ENCODE measurements at places on chromosomes 16 and 17.

DNA sequence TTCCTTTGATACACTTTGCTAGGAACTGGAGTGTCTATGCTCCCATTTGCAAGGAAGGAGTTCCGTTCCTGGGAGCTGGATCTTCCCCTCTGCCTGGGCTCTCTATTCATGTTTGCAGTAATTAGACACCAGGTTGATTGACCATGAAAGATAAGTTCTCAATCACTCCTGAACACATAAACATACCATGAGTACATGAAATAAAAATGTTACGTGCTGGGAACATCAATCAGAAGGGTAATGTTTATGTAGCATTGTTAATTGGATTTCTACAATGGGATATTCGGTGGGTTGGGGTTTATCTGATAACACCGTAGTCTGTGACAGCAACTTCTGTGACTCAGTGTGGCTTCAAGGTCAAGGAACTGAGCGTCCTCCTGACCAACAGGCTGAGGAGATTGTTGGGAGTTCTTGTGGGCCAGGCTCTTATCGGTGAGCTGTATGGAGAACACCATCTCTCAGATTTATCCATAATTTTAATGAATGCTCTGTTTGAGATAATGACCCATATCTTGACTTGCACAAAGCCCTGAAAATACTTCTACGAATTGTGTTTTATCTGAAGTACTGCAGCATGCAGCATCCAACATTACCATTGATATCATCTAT is 136.4 kb downstream of the NPIPB5 start:
- peak; percentile 36 for DNase-seq

- DNase-seq: no peak
Observed at GRCh38 chr16:48049847-48050246, 105.9 kb downstream of the ABCC12 start.

DNA sequence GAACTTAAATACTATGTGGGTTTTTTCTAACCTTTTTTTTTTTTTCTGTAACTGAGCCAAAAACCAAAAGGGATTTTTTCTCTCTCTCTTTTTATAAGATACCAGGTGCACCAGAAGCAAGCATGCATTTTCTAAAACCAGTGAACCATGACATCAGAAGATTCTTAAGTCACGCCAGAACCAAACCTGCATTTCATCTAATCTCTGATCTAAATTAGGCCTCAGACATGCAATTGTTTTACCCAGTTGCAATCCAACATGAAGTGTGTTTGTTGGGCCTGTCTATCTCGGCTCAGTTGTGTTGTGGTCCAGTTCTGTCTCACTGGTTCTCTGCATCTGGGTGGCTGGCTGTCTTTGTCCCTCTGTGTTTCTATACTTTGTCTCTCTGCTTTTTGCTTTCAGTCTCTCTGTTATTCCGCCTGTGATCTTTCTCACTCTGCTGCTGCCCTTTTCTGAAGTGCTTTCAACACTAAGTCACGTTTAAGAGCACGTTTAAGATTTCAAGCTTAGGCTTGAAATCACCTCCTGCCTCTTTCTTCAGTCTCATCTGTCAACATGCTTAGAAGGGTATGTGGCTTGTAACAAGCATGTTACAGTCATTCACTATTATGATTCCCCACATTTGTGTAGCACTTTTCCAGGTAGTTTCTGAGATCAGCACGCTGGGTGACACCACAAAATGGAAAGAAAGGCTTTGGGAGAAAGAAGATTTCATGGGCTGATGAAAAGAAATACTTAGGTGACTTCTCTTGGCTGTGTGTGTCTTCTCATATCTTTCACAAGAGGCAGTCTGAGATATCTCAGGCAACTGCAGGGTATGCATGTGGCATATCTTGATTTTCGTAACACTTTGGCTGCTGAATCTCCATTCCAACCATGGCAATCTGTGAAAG is 488.9 kb downstream of the SHISA9 start:
- no peak for DNase-seq

- no peak for DNase-seq
Observed at GRCh38 chr17:65385726-65386125, 175.7 kb downstream of the AXIN2 start.

DNA sequence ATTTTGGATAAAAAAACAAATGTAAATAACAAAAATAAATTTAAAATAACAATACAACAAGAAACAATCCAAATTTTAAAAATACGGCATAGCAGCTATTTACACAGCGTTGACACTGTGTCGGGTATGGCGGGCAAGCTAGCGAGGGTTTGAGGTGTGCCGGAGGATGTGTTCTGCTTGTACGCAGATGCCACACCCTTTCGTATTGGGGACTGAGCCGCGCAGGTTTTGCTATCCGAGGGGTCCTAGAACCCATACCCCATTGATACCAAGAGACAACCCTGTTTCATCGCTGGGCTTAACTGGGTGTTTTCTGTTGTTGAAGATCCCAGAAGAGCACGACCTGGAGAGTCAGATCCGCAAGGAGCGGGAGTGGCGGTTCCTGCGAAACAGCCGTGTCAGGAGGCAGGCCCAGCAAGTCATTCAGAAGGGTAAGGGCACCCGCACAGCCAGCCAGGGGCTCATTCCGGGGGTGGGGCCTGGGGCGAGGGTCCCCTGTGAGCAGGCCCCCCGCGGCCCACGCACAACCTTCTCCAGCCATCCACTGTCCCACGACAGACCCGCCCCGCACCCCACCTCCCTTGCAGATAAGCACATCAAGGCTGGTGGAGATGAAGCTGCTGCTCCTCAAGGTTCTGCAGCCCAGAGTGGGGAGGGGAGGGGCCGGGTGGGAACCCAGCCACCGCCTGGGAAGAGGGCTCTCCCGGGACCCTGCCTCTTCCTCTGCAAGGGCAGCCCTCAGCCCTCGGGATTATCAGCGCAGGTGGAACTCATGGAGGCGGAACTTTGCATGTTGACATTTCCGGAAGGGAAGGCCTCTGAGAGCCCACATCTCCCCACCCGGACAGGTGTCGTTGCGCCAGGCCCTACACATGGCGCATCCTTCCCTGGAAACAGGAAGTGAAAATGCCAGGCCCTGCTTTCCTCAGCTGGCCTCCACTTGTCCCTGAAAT is 51.2 kb upstream of the CHMP6 start:
- no peak for DNase-seq

GRCh38 chr17:33567223-33567622 is 274.1 kb upstream of the ASIC2 start:
- DNase-seq: no peak

DNA sequence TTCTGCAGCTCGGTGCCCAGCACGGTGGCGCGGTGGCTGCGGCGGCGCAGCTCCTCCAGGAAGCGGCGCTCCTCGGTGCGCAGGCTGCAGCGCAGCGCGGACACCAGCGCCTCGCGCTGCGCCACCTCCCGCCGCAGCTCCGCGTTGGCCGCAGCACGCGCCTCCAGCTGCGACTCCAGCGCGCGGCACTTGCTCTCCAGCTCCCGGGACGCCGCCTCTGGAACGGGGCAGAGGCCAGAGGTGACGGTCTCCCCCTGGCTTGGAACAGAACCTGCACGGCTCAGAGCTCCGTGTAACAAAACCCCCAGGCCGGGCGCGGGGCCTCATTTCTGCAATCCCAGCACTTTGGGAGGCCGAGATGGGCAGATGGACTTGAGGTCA is 13.2 kb upstream of the CLUH start:
- DNase-seq: no peak

- DNase-seq: no peak
Observed at GRCh38 chr17:4206962-4207361, 56.8 kb downstream of the ANKFY1 start.

DNA sequence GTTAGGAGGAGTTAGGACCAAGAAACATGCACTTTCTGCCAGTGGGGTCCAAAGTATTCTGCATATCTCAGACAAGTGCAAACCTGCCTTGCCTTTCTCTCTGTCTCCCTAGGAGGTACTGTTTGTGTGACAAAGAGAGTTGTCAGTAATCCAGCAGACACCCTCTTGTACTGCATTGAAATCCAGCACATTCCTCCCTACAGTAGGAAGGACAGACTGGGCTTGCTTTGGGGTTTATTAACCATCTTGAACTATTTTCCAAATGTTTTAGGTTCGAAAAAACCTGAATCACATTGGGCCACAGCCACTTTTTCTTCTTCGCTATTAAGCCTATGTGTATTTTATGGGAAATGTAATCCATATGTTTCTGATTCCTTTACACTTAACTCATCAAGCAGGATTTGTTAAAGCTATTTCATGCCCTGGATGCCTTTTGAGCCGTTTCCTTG is 204.2 kb upstream of the KCNJ16 start:
- DNase-seq: no peak

- no peak for DNase-seq
Observed at GRCh38 chr17:63998050-63998720, at the start of gene PRR29. Gene PRR29 (plus strand): TSS chr17:63998351. CDS start chr17:63998365, 14 bp downstream.

DNA sequence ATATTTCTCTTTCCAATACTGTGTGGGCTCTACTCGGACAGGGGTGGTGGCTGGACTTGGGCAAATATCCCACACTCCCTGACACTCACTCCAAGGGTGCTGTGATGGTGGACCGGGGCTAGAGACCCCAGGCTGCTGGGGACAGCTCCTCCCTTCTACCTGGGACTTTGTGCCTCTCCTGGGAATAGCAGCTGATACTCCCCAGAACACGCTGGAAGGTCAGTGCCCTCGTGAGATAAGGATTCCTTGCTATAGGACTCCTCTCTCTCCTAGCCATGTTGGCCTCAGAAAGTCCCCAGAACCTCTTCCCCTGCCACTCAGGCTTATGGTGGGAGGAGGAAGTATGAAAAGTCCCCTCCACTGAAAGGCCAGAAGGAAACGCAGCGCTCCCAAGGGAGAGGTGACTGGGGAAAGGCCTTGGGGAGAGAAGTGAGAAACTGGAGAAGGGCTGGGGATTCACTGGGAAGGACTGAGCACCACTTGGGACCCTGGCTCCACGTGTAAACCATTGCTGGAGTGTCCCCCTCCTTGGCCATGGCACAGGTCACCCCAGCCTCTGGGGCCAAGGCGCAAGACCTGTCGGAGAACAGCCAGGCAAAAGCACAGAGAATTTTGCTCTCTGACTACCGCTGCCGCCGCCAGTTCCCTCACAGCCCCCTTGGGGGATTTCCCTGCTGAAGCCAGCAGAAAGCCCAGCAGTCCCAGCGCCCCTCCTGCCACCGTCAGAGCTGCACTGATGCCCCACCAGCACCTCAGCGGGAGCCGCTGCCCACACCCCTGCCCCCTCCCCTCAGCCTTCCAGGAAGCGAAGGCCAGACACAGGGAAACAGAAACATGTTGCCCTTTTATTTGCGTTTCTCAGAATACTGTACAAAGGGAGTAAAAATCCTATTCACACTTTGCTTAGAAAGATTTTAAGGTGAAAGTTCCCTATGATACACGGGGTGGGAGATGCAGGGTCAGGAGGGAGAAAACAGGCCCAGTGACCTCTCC is 2.1 kb upstream of the GSDMB start:
- DNase-seq: no peak

DNA sequence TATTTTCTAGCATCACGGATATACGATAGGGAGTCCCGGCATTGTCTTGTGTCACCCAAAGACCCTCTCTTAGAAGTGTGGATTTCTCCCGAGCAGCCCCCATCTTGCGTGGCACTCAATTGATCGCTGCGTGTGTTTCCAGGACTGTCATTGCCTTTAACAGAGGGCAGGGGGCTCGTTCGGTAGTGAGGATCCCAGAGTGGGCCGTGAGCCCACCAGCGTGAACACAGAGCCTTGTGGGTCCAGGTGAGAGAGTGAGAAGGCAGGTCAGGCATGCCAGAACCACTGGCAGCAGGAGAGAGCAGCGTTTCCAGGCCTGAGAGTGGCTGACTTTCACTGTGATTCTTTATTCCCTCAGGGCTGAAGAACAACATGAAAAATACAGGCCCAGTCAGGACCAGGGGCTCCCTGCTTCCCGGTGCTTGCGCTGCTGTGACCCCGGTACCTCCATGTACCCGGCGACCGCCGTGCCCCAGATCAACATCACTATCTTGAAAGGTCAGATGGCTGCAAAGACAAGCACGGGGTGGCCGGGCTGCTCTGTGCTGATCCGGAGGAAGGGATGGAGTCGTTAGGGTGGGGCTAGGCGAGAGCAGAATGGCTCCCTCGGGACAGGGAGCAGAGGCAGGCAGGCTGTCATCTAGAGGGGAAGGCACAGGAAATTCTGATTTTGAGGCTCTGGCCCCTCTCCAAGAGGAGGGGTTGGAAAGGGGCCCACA is 22.4 kb downstream of the C1QTNF1 start:
- DNase-seq: no peak

DNA sequence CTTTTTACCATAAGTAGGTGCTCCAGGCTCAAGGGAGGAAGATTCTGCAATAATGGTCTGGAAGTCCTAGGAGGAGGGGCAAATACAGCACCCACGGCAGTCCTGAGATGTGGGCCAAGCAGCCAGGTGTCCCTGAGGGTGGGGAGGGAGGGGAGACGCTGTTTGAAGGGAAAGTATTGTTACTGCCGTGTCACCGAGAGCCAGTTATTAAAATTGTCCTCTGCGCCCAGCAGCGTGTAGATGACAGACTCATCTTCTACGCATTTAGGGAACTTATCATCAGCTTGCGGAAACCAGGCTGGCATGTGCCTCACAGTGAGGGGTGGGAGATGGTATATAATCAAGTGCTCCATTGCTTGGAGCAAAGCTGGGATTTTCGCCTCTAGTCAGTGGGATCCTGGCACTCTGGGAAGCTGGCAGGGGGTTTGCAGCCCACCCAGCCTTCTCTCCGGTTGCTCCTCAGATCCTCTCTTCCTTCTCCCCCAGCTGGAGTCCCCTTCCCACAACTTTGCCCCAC is 104.6 kb downstream of the OR1D5 start:
- no peak for DNase-seq

DNA sequence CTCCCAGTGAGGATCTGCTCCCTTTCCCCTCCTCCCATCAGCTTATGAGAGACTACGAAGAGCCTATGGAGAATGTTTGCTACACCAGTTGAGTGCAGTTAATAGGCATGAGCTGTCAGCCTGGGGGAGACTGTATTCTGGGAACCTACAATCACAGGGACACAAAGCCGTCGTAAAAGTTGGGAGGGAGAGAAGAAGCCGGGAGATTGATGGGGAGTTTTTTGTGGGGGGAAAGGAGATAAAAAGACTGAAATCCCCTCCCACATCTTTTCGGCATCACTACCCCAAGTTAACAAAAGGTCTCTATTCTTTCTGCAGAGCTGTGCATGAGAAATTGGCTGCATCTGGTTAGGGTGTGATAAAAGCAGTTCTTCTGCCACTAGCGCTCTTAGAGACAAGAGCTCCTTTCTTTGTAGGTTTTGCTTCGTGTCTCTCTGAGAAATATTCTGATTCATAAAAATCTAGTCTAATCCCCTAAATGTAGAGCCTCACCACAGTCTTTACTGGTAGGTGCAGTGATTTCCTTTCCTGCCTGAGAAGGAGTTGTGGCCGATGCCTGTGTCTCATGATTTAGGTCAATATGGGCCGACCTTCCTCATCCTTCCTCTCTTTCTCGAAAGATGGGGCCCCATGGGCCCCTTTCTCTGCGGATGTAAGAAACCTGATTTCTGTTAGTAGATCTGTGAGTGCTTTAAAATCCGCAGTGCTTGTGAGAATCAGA is 77.4 kb downstream of the BPTF start:
- no peak for DNase-seq

All from coronary artery (tissue), 2 donors.